ENCODE measurements at places on chromosomes 2 and 18.

- no peak for DNase-seq
These were observed 48.5 kb upstream of the ZNF638 start for GRCh38 chr2:71283131-71283530.

- no peak for DNase-seq
These were observed 109.0 kb upstream of the CXCR4 start for GRCh38 chr2:136226903-136227302.

DNA sequence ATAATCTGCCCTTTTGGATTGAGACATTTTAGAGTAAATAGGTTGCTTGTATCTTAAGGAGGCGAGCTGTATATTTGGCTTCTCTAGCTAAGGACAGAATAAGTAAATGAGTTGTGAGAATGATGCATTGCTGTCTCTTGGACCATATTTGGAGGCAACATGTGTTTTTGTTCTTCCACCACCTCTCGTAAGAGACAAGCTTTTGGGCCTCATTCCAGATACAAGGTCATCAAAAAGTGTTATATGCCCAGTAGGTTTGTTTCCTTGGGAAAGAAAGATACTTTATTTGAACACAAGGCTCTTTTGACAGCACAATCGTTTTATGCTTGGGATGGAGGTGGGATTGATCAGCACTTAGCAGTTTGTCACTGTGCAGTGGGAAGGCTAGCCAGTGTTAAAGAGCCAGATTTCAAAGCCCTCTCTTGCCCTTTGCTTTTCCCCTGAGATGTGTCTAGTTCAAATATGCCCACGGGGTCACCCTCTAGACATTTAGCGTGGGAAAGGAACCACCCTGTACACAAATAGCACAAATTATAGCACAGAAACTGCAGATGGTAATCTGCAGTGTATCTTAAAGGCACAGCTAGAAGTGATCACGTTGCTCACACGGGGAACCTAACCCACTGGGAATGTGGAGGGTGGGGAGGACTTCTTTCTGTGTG, 131.3 kb downstream of the MAP4K4 start:
- no peak for DNase-seq

GRCh38 chr2:109531221-109531620, 82.5 kb downstream of the SEPTIN10 start:
- DNase-seq, result no peak

DNA sequence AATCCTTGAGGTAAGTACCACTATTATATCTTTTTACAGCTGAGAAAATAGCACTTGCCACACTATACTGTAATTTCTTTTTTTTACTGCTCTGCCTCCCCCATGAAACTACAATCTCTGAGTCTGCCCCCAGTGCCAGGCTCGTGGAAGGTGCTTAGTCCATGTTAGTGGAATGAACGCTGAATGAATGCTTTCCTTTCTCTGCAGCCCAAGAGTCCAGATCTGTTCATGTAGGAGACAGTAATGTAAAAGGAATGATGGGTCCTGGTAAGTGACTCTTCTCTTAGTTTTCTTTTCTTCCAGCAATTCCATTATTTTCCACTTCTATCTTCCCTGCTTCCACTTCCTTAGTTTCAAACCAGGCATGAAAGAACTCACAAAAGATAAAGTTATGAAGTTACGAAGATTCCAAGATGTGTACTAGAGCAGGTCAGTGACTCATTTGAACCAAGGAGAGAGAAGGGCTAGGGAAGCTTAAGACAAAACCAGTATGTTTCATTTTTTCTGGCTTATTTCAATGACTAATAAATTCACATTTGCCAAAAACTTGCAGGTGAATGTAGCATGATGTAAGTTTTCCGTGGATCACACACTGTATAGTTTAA, 46.0 kb downstream of the ARHGEF33 start:
- no peak for DNase-seq

DNA sequence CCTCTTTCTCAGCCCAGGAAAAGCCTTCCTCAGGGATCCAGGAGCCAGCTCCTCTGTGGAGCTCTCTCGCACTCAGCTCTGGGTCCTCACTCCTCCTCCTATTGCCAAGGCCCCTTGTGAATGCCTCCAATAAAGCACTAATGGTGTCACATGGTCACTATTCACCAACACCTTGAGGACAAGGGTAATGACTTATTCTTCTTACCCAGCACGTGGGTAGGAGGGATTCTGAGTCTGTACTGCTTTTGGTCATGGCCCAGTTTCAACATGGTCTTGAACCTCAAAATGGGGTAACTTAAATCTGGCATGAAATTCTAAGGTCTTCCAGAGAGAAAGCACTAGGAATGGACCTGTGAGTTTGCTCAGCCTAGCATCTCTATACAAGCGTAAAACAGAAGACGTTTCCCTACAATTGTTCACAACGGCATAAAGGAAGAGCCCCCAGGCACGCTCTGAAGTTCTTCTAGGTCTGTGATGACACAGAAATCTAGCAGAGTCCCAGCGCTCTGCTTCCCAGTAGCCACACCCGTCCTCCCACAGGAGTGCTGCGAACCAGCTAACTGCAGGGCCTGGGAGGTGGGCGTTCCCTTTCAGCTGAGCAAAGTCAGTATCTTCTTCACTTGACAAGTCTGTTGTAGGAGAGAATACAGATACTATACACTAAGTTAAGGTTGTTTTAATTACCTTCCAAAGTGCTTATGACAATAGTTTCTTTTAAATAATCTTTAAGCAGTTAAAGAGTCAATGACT, 14.6 kb upstream of the KIDINS220 start:
- DNase-seq, result no peak

DNA sequence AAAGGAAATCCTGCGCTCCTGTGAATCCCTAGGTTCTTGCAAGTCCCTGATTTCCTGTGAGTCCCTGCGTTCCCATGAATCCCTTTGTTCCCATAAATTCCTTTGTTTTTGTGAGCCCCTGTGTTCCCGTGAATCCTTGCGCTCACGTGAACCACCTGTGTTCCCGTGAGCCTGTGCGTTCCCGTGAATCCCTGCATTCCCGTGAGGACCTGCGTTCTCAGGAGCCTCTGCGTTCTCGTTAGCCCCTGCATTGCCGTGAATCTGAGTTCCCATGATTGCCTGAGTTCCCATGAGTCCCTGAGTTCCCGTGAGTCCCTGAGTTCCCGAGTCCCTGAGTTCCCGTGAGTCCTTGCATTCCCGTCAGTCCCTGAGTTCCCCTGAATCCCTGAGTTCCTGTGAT, 71.5 kb downstream of the SNTG2 start:
- DNase-seq, result no peak

Measured in NCI-H446 treated with DMSO at 0.1 percent for 48 hours (cell line).